ENCODE measurements at places on chromosomes 3 and 15.

- no peak for DNase-seq
Measured at GRCh38 chr3:36903119-36903882, 41.6 kb downstream of the TRANK1 start.

GRCh38 chr3:179250803-179251476, at the start of gene KCNMB3:
Gene KCNMB3, minus strand, starts transcription at chr3:179251114. Its CDS starts 124 bp downstream, at chr3:179250990.
- no peak for DNase-seq

GRCh38 chr15:28096411-28096669, 2.8 kb downstream of the OCA2 start:
- no peak for DNase-seq

GRCh38 chr15:22979238-22980188, 655 bp downstream of the CYFIP1 start:
- peak; percentile 9 for DNase-seq

DNA sequence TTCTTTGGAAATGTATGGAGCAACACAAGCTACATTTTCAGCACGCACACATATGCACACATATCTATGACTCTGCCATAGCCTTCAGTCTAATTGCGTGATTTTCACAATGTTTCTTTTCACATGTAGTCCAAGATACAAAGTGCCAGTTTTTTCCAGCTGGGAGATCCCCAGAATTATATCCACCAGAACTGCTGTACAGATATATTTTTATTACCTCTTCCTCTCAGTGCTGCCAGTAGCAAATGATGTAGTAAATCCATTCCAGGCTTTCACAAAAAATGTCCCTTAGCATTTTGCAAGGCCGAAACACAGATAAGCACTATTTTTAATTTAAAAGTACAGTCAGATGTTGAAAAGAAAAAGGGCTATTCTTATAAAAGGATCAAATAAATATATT, 719.8 kb upstream of the SEMA6D start:
- DNase-seq, result no peak

- DNase-seq, result no peak
Measured at GRCh38 chr15:34233614-34234013, 8.8 kb downstream of the EMC4 start.

- DNase-seq, result no peak
Measured at GRCh38 chr3:135792174-135792573, 173.4 kb upstream of the PPP2R3A start.

- no peak for DNase-seq
Measured at GRCh38 chr3:114707252-114707860, 413.5 kb downstream of the TIGIT start.

DNA sequence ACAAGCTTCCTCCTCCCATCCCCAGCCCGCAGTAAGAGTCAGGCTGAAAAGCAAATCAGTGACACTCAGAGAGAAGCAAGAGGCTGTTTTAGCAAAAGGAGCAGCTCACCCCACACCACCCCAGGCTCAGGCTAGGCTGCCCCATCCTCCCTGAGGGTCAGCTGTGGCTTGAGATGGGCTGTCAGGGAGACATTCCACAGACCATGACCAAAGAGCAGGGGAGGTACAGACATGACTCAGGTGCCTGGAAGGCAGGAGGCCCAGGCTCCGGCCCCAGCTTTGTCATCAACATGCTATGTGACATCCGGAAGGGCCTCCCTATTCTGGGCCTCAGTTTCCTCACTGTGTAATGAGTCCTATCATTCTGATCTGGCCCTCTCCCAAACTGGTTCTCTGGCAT, 24.7 kb downstream of the HCN4 start:
- no peak for DNase-seq

DNA sequence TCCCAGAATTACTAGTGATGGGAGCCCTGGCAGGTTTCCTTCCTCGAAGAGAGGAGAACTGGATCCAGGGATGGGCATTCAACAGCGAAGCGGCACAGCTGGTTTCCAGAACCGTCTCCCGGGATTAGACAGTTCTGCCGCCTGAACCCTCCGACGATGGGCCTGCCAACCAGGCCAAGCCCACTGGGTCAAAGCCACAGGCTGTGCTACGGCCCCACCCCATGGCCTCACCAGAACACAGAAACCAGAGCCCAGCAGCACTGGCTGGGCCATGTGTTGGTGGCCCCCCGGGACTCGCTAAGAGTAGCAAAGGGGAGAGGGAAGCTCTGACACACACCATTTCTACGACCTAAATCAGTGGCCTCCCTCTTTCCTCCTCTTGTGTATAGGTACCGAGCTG, 2.2 kb downstream of the C15orf62 start:
- DNase-seq, result no peak

DNA sequence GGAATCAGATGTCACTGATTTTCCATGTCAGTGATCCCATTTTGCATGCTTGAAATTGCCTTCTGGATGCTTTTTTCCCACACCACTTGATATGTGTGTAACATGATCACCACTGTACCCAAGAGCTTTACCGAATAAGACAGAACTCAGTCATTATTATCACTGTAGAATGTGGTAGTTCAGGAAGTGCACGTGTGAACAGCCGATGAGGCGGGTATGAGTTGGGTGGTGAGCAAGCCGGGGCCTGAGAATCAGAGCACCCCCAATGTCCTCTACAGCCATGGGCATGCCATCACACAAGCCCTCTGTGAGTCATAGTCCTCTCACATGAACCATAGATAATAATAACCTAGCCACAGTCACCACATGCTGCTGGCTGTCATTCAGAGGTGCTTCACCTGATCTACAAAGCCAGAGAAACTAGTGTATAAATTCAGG, 470.8 kb downstream of the SOX2 start:
- DNase-seq, result no peak

GRCh38 chr15:69990566-69991421, 106.9 kb downstream of the TLE3 start:
- no peak for DNase-seq

DNA sequence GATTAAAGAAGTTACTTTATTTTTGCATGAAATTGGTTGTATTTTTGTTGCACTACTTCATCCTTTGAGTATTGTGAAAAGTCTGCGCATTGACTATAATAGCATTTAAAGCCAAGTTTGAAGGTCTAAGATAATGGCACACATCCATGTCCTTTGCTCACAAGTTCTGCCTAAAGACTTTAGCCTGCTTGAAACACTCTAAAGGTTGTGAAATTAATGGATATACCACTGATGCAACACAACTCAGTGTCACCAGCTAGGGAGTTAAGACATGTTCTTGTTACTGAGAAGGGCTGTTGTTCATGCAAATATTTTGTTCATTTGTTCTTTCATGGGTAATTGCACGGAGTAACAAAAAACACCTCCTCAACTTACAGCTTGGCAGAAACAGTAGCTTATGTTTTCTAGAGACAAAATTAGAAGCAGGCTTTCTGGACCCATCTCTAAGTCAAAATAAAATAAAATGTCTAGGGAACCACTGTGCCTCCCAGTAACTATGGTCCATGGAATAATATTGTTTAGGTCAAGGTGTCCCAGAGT, 83.9 kb downstream of the PPARG start:
- DNase-seq, result no peak

GRCh38 chr15:77130315-77130930, 59.5 kb upstream of the TSPAN3 start:
- DNase-seq, result no peak
